ENCODE measurements at places on chromosomes 13 and 19.

- no peak for DNase-seq
Observed at GRCh38 chr19:6225232-6225865, 54.4 kb downstream of the MLLT1 start.

GRCh38 chr19:23523863-23524262, 128.6 kb upstream of the ZNF91 start:
- DNase-seq: no peak

DNA sequence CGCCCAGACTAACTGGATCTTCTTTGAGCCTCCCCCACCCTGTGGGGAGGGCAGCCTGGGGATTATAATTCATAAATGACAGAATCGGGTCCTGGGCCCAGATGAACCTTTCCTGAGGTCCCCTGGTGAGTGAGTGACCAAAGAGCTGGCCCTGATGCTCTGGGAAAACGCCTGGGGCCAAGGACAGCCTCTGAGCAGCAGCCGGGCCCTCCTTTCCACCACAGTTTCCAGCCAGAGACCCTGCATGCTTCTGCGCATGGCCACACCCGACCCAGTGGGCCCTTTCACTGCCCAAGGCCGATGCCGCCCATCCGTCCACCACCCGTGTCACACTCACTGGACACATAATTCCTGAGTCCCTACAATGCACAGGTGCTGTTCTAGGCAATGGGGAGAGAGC, 43.6 kb upstream of the CCNE1 start:
- DNase-seq: no peak

DNA sequence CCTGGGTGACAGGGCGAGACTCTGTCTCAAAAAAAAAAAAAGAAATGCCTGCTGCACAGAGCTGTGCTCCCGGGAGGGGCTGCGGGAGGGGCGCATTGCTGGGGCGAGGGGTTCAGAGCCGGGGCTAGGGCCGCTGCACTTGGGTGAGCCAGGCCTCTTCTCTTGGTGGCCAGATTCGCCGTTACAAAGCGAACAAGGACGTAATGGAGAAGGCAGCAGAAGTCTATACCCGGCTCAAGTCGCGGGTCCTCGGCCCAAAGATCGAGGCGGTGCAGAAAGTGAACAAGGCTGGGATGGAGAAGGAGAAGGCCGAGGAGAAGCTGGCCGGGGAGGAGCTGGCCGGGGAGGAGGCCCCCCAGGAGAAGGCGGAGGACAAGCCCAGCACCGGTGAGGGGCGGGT, 19.0 kb downstream of the PLIN4 start:
- DNase-seq: no peak

- DNase-seq: no peak
Observed at GRCh38 chr13:112769615-112770014, 79.8 kb downstream of the ATP11A start.

DNA sequence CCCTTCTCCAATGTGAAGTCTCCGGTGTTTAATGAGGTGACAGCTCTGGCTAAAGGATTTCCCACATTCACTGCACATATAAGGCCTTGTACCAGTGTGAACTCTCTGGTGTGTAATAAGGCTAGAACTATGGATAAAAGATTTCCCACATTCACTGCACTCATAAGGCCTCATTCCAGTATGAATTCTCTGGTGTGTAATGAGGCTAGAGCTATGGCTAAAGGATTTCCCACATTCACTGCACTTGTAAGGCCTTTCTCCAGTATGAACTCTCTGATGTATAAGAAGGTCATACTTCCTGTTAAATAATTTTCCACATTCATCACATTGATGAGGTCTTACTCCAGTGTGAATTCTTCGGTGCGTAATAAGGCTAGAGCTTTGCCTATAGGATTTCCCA, 5.9 kb downstream of the ZNF256 start:
- DNase-seq: no peak

- no peak for DNase-seq
Observed at GRCh38 chr13:69641773-69642172, 465.9 kb upstream of the ATXN8OS start.

DNA sequence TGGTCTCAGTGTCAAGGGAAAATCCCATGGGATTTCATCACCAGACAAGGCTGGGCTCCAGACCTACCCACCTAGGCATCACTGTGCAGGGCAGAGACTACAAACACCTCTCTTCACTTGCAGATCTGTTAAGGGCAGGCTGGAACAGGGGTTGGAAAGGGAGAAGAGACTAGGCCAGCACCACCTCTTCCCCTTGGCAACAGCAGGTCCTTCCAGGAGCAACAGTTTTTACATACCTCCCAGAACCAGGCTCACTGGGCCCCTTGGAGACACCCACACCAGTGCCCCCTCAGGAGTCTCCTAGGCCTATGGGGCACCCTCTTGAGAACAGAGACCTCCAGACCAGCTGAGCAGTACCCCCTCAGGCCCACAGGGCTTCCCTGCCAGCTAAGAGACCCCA, 2.5 kb upstream of the UBE2M start:
- no peak for DNase-seq

All from NCI-H2107 (cell line).